ENCODE measurements at places on chromosomes 11 and 22.

- DNase-seq, result no peak
These were observed 78.0 kb upstream of the PPARA start for GRCh38 chr22:46072110-46072881.

GRCh38 chr11:66676282-66676919 lies 1.3 kb downstream of the RBM4B start:
- DNase-seq, result no peak

DNA sequence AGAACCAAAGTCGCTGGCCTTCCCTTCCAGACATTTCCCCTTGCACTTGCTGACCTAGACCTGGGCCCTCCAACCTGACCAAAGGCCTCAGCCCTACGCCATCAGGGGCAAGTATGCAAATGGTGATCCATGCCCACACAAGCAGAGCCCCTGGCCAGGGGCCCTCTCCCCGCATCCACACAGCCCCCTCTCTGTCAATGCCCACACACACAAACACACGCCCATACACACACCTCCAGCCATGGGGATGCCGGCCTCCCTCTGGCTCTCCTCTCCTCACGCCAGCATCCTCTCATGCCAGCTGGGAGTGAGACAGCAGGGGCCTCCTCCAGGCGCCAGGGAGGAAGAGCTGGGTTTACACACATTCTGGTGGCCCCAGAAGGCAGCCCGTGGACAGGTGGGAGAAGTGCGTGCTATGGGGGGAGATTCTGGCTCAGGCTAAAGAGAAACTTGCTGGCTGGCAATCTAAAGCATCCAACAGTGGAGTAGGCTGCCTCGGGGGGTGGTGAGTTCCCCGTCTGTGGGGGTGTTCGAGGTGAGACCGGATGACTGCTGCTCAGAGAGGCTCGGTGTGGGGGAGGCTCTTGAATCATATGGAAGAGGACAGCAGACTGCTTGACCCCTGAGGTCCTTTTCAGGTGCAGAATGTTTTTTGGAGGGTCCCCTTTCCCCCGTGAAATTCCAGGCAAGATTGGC lies 4.8 kb downstream of the NRXN2 start:
- no peak for DNase-seq

GRCh38 chr11:26743622-26744021 lies 21.8 kb upstream of the SLC5A12 start:
- DNase-seq, result no peak

GRCh38 chr11:31919175-31919574 lies 108.1 kb upstream of the PAX6 start:
- no peak for DNase-seq

GRCh38 chr11:88383447-88383846 lies 45.9 kb upstream of the CTSC start:
- DNase-seq, result no peak

- DNase-seq, result no peak
These were observed 1083.6 kb downstream of the DLG2 start for GRCh38 chr11:84543367-84544159.

DNA sequence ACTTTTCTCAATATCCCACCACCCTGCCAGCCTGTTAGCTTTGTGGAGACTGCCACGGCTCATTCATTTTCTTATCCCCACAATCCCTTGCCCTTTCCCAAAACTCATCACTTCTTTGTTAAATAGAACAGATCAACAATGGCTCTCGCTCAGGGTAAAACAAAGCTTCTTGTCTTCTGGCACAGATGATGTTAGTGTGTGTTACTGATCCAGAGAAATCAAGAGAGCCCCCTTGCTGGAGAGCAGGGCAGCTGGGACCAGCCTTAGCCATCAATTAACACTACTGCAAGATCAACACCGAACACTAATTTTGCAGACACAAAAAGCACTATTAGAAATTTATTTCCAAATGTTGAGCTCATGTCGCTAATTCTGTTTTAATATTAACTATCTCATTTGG lies 420.9 kb downstream of the TENM4 start:
- DNase-seq, result no peak

DNA sequence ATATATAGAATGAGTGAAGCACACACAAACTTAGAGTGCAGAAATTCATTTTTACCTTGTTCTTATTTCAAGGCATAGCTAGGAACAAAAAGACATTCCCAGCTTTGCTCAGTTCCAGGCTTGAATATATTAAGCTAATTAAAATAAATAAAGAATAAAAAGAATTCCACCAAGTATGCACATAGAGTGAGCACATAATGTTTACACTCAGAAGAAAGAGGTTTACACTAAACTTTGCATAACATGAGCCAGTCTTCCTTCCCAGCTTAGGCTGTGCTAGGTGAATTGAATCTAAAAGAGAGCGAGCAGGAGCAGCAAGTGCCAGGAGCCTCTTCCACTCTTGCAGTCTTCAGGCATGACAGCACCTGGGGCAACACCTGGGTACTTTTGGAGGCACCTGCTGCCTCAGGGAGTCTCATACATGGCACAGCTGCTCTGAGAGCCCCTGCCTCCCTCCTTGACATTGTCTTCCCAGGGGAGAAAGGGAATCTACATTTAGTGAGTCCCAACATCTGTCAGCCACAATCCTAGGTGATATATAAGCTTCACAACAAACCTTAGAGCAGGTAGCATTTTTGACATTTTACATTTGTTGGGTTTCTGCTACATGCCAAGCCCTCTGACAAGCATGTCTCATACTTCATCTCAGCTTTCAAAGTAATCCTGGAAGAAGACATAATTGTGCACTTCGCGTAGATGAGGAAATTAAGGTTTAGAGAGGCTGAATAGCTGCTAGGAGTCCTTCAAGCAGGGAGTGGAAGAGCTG lies 732.7 kb upstream of the TENM4 start:
- no peak for DNase-seq

DNA sequence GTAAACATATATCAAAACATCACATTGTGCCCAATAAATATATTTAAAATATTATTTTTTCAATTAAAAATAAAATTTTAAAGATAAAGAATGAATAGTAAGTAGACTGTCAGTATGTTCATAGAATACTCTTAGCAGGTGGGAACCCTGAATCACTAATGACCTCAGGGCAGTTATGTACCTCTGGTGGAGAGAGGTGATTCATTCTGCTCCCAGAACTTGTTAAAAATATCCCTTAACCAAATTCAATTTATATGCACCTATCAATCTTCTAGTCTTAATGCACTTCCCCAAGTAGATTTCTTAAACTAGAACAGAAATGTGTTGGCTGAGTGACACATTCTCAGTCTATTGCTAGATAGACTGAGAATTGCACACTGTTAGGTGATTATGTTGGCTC lies 183.9 kb upstream of the SYN3 start:
- DNase-seq, result no peak
